ENCODE measurements at places on chromosomes 12 and 14. TPM values are rescaled to one million over a fixed set of nuclear protein-coding genes. Genes with fewer than 3 reads are reported as not detected.

SLC10A1 gene
- total RNA-seq: not detected

OVCH1 gene
- total RNA-seq: not detected

GYS2 gene
- total RNA-seq: not detected

TMEM30B gene
- total RNA-seq: 11.3 TPM

RAB15 gene
- 21.9 TPM for total RNA-seq

- DNase-seq: no peak
Measured at GRCh38 chr12:89212339-89212771, 139.9 kb downstream of the DUSP6 start.

- no peak for DNase-seq
Measured at GRCh38 chr14:92215579-92215978, 93.8 kb downstream of the CPSF2 start.

GRCh38 chr12:47520029-47520428, 185.8 kb downstream of the RPAP3 start:
- DNase-seq: no peak

- no peak for DNase-seq
Measured at GRCh38 chr12:94702696-94703095, 52.3 kb upstream of the TMCC3 start.

GRCh38 chr14:92861856-92862745, 60.8 kb upstream of the CHGA start:
- DNase-seq: no peak

- no peak for DNase-seq
Measured at GRCh38 chr12:110533607-110534006, 31.5 kb downstream of the RAD9B start.

GRCh38 chr12:106918746-106919145, 37.0 kb upstream of the TMEM263 start:
- no peak for DNase-seq

DNA sequence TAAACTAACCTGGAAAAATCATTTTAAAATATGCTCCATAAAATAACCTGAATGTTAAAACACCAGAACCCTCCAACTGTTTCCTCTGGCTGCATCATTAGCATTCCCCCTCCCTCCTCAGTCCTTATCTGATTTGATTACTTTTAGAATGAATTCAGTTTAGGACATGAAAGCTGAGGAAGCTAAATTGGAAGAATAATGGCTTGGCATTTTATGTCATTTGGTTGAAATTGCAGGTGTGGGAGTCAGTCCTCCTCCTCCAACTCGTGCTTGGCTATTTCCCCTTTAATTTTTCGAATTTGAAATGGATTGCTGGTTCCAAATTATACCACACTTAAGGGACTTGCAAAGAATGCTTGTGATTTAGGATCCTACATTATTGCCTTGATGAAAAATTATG, 473.0 kb upstream of the STXBP6 start:
- DNase-seq: no peak

GRCh38 chr14:96917442-96917963, 120.3 kb downstream of the VRK1 start:
- DNase-seq: no peak

- no peak for DNase-seq
Measured at GRCh38 chr12:30021051-30021833, 237.5 kb upstream of the TMTC1 start.

- no peak for DNase-seq
Measured at GRCh38 chr14:70188322-70188658, 461 bp downstream of the SLC8A3 start.

DNA sequence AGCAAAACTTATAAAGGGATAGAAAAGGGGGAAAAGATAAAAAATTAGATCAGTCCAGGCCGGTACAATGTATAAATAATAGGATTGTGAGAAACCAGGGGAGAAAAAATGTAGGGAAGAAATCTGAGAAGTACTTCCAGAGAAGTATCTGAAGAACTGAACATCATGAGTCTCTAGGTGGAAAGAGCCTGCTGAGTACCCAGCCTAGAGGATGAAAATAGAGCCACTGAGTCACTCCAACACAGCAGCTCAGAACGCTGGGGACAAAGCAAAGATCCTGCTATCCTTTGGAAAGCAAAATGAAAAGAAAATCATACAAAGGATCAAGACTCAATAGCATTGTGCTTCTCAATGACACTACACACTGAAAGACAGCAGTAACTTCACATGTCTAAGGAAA, 138.0 kb downstream of the ANO6 start:
- DNase-seq: no peak

GRCh38 chr12:54014377-54015017, 5.7 kb downstream of the HOXC8 start:
- DNase-seq: no peak

DNA sequence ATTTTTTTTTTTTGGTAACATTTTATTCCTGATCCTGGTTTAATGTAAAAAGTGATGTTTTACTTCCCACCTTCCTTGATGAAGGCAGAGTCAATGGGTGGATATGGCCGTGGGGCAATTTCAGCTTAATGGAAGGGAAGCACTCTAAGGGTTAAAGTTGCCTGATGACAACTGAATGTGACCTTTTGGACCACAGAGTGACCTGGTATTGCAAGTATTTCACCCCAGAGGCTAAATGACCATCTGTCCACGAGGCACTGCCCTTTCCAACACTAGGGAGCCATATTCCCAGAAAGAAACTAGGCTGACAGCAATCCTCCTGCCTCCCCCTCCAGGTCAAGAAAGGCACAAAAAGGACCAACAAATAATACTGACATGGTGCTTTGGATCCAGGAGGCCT, 4.8 kb downstream of the CCDC177 start:
- no peak for DNase-seq

GRCh38 chr14:103284574-103285467, 49.2 kb upstream of the EIF5 start:
- DNase-seq: no peak

- no peak for DNase-seq
Measured at GRCh38 chr14:56108057-56108456, 10.2 kb upstream of the PELI2 start.

GRCh38 chr14:61202124-61202523, 79.0 kb downstream of the TMEM30B start:
- DNase-seq: no peak

DNA sequence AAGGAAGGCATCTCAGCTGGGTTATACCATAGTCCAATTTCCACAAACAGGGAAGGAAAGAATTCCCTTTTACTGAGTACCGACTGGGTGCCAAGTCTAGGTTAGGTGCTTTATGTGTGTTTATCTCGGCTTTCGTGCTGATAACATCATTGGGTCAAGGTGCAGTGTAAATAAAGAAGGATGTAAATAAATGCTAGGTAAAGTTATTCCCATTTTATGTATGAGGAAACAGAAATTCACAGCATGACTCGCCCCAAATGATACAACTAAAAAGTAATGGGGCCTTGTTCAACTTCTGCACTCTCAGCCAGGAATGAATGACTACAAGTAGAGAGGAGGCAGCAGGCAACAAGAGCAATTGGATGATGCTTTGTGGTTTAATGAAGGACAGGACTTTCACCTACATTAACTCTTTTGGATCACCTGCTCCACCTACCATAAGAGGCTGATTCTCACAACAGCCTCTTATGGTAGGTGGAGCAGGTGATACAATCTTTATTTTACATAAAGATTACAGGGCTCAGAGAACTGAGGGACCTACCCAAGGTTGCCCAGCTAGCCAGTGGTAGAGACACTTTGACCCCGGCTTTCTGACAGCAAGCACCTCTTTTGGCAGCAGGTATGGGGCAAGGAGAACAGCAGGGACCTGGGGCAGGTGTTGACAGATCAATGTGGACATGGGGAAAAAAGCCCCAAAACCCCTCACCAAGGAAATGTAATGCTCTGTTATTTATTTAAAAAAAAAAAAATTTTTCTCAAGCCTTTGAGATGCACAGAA, 213.4 kb upstream of the NUDT4 start:
- no peak for DNase-seq

GRCh38 chr12:77218278-77218677, 152.9 kb upstream of the E2F7 start:
- DNase-seq: no peak

- DNase-seq: no peak
Measured at GRCh38 chr14:55433880-55434804, 6.3 kb downstream of the TBPL2 start.

- no peak for DNase-seq
Measured at GRCh38 chr12:132029503-132030300, 80.0 kb downstream of the EP400 start.

DNA sequence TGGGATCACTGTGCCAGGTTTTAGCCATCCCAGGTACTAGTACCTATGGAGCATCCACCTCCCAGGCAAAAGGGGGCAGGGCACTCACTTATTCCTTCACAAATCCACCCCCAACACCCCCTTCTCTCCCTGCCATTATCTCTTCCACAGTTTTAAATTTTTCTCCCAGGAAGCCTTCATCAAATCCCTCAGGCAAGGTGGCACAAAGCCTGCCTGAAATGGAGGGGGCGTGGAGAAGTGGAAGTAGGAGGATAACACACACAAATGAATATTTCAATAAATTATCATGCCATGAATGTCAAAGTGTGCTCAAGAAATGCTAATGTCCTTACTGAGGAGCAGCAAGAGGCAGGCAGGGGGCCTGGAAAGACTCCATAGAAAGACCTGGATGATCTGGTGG, 4.7 kb upstream of the CHST11 start:
- DNase-seq: no peak
